ENCODE measurements at places on chromosomes 2 and 18.

DNA sequence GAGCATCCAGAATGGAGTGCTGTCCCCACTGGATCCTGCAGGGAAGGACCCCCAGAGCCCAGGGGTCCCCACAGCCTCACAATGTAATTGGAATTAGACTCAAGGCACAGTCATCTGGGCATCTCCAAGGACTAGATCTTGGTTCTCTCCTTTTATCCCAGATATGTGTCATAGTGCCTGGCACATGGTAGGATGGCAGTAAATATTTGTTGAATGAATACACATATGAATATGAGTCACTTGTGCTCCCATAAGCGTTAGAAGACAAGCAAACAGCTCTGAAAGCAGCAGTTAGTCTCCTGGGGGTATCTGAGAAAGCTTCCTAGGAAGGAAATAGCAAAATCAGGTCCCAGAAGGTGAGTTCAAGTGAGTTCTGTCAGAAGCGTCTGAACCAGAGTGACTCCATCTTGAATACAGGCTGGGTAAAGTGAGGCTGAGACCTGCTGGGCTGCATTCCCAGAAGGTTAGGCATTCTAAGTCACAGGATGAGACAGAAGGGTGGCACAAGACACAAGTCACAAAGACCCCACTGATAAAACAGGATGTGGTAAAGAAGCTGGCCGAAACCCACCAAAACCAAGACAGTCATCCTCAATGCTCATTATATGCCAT is 234.1 kb upstream of the ID2 start:
- DNase-seq = no peak

DNA sequence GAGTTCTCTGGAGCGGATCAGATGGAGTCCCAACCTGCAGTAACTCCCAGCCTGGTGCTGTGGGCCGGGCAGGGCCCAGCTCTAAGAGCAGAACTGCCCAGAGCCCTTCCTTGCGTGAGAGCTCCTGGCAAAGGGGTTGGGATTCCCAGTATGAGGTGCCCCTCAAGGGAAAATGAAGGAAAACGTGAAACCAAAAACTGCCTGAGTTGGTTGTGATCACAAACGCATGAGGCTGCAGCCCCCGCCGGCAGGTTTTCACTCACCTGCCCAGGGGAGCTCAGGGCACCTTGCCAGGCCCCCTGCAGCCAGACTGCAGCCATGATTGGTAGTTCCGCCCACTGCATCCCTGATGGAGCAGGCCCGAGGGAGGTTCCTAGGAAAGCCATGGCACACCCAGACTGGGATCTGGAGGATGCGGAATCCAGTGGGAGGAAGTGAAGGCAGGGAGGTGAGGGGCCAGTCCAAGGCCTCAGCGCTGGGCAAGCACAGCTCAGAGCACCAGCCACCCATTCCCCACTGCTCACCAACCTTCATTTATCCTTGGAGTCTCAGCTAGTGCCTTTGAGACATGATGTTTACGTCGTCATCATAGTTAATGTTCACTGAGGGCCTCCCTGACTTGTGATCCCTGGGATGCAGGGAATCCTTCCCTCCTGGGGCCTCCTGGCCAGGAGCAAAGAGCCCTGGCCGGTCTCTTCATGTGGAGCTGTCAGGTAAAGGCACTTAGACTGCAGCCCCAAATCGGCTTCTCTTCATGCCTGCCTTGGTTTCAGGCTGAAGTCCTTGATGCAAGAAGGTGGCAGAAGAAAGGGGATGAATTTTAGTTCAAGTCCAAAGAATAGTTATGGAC is 103.2 kb downstream of the INHBB start:
- no peak for DNase-seq

- DNase-seq = no peak
Measured at GRCh38 chr2:195594919-195595694, 61.9 kb upstream of the SLC39A10 start.

- no peak for DNase-seq
Measured at GRCh38 chr2:6876309-6876708, 1.3 kb upstream of the RSAD2 start.

DNA sequence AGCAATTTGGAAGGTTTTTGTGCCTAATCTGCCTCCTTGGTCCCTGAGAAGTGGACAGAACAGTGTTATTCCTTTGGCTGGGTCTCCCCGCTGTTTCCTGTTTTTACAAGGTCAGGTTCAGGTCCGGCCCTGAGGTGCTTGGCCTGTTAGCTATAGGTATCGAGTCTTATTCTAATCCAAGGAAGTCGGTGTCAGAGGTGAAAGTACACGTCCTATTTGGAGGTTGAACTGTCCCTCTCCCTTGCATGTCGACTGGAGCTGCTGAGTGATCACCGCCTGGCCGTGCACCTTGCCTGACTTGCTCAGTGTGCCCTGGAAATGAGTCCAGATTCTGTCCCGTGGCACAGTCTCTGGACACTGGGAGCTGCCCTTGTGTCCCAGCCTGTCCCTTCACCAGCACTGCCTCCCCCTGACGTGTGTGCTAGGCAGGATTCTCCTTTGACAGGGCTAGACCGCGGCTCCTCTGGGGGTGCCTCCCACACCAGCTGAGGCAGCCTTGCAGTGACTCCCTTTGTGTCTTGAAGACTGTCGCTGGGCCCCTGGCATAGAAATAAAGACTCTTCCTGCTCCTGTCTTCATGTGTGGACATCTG is 65.7 kb upstream of the RBM44 start:
- DNase-seq = no peak

- DNase-seq = no peak
Measured at GRCh38 chr2:25043241-25043867, 1.5 kb downstream of the EFR3B start.

DNA sequence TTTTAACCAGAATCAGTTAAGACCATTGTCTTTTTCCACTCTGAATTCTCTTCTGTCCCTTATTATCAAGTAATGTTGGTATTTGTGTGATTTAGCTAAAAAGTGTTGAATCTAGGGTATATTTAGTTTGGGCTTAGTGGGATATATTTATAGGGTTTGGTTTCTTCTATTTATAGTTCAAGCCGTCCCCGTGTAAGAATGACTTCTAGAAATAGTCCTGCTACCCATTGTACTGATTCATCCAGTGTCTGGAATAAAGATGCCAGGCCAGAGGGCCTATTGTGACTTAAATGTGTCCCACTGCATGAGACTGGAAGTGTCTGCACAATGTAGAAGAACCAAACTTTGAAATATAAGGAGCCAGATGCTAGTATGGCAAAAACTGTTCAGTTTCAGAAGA is 364.8 kb downstream of the TNS1 start:
- DNase-seq = no peak

All from CD4-positive, CD25-positive, alpha-beta regulatory T cell (primary cell).